Calu3 (cell line): ENCODE measurements at places on chromosomes 4 and X. TPM values are rescaled to one million over a fixed set of nuclear protein-coding genes. Genes with fewer than 3 reads are reported as not detected.

DNA sequence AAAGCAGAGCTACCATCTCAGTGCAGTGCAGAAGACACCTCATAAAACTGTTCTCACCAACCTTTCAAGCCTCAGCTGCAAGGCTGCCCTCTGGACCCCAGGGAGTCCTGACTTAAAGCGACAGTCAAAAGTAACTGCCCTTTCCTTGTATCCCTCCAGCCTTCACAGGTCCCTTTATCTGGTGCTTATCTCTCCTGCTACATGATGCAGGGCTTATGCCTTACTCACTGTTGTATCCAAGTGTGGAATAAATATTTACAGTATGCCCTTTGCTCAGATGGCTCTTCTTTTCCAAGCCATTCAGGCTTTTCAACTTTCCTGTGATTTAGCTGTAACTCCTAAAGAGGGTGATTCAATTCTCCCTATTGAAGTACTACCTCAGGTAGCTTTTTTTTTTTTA is 92.6 kb downstream of the KDR start:
- no peak for DNase-seq

GRCh38 chr4:14091966-14092365 is 464.4 kb upstream of the BOD1L1 start:
- DNase-seq: no peak

DNA sequence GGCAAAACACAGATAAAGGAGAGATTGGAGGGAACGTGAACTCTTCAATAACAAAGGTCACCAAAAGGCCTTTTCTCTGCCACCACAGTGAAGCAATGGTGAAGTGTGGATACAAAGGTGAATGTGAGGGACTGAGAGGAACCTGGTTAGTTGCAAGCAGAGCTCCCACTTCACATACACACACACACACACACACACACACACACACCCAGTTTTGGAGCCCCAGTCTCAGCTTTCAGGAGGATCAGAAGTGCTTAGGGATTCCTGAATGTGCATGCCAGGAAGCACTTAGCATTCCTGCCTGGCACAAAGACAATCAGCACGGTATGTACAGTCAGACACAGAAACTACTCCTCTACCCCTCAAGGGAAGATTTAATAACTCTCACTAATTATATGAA is 71.5 kb downstream of the ARHGEF9 start:
- DNase-seq: no peak

GRCh38 chrX:115339441-115340025 is 50.0 kb downstream of the LUZP4 start:
- no peak for DNase-seq

DNA sequence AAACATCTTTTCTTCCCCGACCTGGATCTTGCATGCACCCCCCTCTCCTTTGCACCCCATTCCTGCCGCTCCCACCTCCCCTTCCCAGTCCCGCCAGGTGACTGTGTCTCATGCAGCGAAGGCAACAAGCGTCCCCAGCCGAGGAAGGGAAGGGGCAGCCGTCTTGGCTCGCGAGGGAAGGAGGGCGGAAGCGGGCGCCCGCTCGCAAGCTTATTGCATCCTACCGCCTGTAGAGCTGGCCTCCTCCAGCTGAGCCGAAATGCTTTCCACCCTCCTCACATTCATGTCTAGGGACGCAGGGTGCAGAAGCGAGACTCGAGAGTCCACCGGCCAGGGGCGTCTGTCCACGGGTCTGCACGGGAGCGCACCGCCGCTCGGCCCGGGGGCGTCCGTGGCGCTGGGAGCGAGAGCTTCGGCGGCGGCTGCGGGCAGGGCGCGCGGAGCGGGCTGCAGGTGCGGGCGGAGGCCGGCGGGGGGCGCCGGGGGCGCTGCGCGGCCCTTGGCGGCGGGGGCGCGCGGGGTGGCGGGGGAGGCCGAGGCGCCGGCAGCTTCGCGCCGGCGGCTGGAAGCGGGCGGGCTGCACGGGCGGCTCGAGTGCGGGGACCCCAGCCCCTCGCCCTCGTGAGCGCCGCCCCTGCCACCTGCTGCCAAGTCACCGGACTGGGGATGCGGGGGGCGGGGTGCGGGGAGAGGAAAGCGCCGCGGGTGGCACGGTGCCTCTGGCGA is at the start of gene KCNIP4:
KCNIP4 (minus strand) TSS at position 426 of the 726 bp plus-strand sequence.
- DNase-seq: no peak

GRCh38 chrX:150694738-150695410 is 1.7 kb downstream of the MTMR1 start:
- no peak for DNase-seq

- DNase-seq: no peak
Measured at GRCh38 chr4:139622901-139623381, 42.7 kb upstream of the MGST2 start.

- DNase-seq: no peak
Measured at GRCh38 chr4:80839281-80839680, 191.2 kb upstream of the BMP3 start.

- no peak for DNase-seq
Measured at GRCh38 chr4:9923195-9923812, 98.0 kb downstream of the SLC2A9 start.

DNA sequence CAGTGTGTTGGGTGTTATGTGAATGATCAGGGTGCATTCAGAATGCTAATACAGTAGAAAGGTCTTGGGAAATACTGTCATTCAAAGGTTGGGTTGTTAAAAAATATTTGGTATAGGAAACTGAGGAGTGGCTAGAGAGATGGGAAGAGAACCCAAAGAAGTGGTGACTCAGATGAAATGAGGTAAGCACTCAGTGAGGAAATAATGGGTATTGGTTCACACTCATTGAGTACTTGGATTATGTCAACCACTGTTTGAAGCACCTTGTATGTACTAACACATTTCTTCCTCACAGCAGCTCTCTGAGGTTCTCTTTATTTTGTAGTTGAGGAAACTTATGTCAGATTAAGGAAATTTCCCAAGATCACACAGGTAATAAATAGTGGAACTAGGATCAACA is 40.8 kb upstream of the NUDT6 start:
- no peak for DNase-seq

DNA sequence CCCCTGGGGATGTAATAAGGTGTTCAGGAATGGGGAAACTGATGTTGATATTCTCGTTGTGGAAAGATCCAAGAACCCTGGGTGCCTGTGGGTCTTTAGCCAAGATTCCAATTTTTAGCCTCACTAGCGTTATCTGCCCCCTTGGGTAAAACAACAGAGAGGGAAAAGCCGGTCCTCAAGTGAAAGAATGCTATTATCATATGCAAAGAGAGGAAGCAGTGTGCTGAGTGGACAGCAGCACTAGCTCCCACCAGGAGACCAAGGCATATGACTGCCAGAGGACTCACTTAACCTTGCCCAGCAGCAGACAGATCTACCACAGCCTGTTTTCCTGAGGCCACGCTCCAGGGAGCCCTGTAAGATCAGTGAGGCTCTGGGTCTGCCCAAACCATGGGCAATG is 257.9 kb upstream of the CPEB2 start:
- DNase-seq: no peak

GAGE12G gene
- total RNA-seq: not detected in 2 replicates

MAP9 gene
- 9.4 and 10.3 TPM in 2 replicates for total RNA-seq

EGF gene
- 1.4 and 1.6 TPM in 2 replicates for total RNA-seq
